ENCODE measurements at places on chromosomes 11 and 22. TPM values are rescaled to one million over a fixed set of nuclear protein-coding genes. Genes with fewer than 3 reads are reported as not detected.

Gene TSGA10IP
- polyA plus RNA-seq = not detected

GRCh38 chr11:59062602-59063529, 23.2 kb upstream of the GLYATL1B start:
- DNase-seq = peak; percentile 53

GRCh38 chr11:12200991-12201985, 90.9 kb downstream of the MICAL2 start:
- no peak for DNase-seq

- peak; percentile 89 for DNase-seq
Measured at GRCh38 chr22:49850959-49851802, 2.5 kb upstream of the ZBED4 start.

GRCh38 chr11:19116276-19116970, 545 bp upstream of the ZDHHC13 start:
- no peak for DNase-seq

Gene C11orf86
- polyA plus RNA-seq = 16.0 TPM

Data from large intestine (tissue), 12 donors.